Karpas-422 (cell line): ENCODE measurements at places on chromosomes 3 and 15. TPM values are rescaled to one million over a fixed set of nuclear protein-coding genes. Genes with fewer than 3 reads are reported as not detected.
A peak's percentile ranks its signal among the peaks of the same experiment; 100 is the strongest.

The CCDC33 gene
- not detected in 2 replicates for total RNA-seq

The PTH1R gene
- total RNA-seq, result not detected in 2 replicates

The ACOX2 gene
- total RNA-seq, result not detected in 2 replicates

- peak; percentile 75 for DNase-seq
- no peak overlapping the region for H3K27ac ChIP-seq
- H3K36me3 ChIP-seq, result no peaks in the 10 kb centered on the region
These were observed 127.7 kb downstream of the MTHFS start for GRCh38 chr15:79769069-79769481.

DNA sequence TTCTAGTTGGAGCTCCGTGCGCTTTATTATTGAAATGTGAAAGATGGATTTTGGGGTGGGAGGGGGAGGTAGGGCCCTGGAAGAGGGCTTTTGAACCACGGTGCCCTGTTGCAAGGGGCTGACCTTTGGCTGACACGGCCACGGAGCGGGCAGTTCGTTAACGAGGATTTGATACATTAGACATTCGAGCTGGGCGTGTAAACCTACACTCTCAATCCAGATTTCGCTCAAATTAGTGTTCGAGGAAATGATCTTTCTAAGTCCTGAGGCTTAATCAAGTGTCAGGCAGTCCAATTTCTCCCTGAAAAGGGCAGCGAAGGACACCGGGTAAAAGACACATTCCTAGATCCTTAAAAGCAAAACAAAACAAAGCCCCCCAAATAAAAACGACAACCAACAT, 13.0 kb downstream of the ZIC1 start:
- no peak for DNase-seq
- no peaks in the 10 kb centered on the region for H3K27me3 ChIP-seq
- H3K27ac ChIP-seq, result no peak overlapping the region
- no peaks in the 10 kb centered on the region for H3K36me3 ChIP-seq
- H3K4me3 ChIP-seq, result no peak overlapping the region

DNA sequence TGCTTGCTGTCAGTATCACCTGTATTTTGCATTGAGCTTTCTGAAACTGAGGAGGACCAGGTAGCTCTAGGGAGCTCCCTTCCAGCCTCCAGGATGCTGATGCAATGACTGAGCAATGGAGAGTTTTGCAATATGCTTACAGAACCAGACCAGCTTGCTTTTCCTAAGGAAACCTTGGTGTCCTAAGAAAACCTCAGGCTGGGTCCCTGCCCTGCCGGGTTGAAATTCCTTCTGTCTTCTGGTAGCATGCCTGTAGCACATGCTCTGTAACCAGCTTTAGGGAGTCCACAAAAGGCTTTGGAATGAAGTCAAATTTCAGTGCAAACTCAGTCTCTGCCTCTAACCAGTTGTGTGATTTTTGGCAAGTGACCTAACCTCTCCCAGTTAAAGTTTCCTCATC, 65.8 kb upstream of the GSK3B start:
- no peaks in the 10 kb centered on the region for H3K36me3 ChIP-seq
- no peak overlapping the region for H3K27ac ChIP-seq
- H3K4me1 ChIP-seq, result peaks cover 14% of the 10 kb centered on the region

DNA sequence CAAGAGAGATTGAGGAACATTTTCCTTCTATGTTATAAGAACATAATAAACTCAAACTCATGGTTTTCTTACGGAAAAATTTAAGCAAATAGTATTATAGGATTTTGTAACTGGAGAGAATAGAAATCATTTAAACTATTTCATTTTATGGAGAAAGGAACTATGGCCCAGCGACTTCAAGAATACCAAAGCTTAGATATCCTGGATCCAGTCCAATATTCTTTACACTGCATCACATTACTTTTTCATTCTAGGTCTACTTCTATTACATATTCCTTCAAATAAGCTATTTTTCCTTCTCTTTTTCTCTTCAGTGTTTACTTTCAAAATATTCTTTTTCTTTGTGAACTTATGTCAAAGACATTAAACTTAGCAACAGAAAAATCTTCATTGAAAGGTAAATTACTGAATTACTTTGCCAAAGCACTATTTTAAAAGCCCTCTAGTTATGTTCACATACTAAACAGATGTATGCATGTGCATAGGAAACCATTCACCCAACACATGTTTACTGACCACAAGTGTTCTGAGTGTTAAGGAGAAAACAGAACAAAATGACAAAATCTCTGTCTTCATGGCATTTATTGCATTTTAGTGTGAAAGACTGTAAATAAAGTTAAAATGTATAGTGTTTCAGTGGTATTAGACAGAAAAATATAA, 20.4 kb downstream of the KPNA4 start:
- no peaks in the 10 kb centered on the region for H3K36me3 ChIP-seq
- H3K4me3 ChIP-seq, result no peak overlapping the region
- H3K27me3 ChIP-seq, result no peaks in the 10 kb centered on the region
- no peak overlapping the region for H3K27ac ChIP-seq
- DNase-seq, result no peak

GRCh38 chr3:74267588-74268184, 346.8 kb downstream of the CNTN3 start:
- no peak overlapping the region for H3K4me3 ChIP-seq
- no peaks in the 10 kb centered on the region for H3K36me3 ChIP-seq
- H3K27me3 ChIP-seq, result no peaks in the 10 kb centered on the region
- DNase-seq, result peak; percentile 67

- H3K27me3 ChIP-seq, result no peaks in the 10 kb centered on the region; the same call in 1 of the 2 replicates
- H3K4me1 ChIP-seq, result no peaks in the 10 kb centered on the region
- no peak overlapping the region for H3K4me3 ChIP-seq
- no peak overlapping the region for H3K27ac ChIP-seq
- H3K36me3 ChIP-seq, result no peaks in the 10 kb centered on the region
These were observed 274.7 kb upstream of the CTNNB1 start for GRCh38 chr3:40924559-40925141.

DNA sequence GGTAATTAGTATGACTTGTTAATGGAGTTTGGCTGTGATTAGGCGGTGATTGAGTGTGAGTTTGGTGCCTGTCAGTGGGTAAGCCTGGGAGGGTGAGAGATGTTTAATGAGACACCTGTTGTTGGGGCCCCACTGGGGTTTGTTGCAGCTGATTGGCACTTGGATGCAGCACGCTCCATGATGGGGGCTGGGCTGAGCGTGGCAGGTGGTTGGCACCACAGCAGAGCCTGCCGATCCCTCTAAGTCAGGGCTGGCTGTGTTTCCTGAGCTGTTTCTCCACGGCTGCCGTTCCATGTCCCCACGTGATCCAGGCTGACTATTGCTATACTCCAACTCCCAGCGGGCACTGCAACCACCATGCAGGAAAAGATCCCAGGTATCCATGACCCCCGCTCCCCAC, 93.5 kb upstream of the ARRDC4 start:
- no peak overlapping the region for H3K4me3 ChIP-seq
- no peaks in the 10 kb centered on the region for H3K27me3 ChIP-seq
- no peaks in the 10 kb centered on the region for H3K4me1 ChIP-seq
- no peaks in the 10 kb centered on the region for H3K36me3 ChIP-seq

- peak; percentile 57 for DNase-seq
- no peaks in the 10 kb centered on the region for H3K36me3 ChIP-seq
- H3K4me3 ChIP-seq, result peak overlapping the region; percentile 79
- no peak overlapping the region for H3K27ac ChIP-seq
- peaks cover 38% of the 10 kb centered on the region for H3K4me1 ChIP-seq
These were observed 1.1 kb downstream of the BAHD1 start for GRCh38 chr15:40441565-40442531.
